ENCODE measurements at places on chromosomes 4 and X.

DNA sequence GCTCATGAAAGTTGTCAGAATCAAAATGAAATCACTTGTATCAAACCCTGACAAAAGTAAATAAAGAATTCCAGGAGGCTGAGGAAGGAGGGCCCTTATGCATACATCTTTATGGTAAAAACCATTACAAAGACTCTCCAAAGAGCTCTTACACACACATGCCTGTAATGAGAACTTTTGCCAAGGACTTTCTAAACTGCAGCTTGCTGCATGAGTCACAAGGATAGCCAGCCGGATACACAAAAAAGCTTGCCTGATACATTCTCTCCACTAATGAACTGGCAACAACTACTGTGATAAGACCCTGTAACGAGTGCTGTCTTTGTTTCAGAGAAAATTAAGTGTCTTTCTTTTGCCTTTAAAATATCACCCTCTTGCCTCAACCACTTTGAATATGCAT, 618.1 kb downstream of the PPP4R3C start:
- DNase-seq, result no peak

- no peak for DNase-seq
Observed at GRCh38 chr4:138277133-138277532, 35.0 kb upstream of the SLC7A11 start.

DNA sequence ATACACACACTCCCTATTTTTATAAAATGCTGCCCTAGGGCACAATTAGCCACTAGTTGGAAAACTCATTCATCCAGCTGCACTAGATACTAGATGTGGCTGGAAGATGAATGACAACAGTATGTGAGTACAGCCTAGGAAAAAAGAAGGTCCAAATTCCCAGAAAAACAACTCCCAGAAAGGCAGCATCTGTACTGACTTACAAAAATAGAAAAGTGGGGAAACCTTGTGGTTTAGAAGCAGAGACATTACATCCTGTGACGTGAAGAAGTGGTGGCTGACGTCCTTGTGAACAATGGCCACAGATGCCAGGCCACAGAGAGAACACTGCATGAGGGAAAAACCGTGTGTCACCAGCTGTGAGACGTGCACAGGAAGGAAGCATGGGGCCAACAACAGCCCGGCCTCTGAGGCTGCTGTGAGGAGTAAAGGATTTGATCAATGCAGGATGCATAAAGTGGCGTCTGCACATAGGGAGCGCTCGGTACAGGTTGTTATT, 81.2 kb downstream of the SPRY1 start:
- DNase-seq, result no peak

GRCh38 chr4:108555701-108556100, 64.7 kb upstream of the RPL34 start:
- DNase-seq, result no peak

Measured in WERI-Rb-1 (cell line).